ENCODE measurements at places on chromosomes 7 and 10.

DNA sequence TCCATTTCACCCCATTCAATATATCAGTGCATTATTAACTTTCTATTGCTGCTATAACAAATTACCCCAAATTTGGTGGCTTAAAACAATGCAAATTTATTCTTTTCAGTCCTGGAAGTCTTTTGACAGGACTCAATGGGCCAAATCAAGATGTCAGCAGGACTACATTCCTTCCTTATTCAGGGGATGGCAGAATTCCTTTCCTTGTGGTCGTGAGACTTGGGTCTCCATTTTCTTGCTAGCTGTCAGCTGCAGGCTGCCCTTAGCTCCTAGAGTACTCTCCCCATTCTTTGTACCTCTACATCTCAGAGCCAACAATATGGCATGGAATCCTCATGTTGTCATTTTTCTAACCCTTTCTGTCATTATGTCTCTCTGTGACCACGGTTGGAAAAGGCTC, 310.6 kb downstream of the HDAC9 start:
- no peak for DNase-seq

DNA sequence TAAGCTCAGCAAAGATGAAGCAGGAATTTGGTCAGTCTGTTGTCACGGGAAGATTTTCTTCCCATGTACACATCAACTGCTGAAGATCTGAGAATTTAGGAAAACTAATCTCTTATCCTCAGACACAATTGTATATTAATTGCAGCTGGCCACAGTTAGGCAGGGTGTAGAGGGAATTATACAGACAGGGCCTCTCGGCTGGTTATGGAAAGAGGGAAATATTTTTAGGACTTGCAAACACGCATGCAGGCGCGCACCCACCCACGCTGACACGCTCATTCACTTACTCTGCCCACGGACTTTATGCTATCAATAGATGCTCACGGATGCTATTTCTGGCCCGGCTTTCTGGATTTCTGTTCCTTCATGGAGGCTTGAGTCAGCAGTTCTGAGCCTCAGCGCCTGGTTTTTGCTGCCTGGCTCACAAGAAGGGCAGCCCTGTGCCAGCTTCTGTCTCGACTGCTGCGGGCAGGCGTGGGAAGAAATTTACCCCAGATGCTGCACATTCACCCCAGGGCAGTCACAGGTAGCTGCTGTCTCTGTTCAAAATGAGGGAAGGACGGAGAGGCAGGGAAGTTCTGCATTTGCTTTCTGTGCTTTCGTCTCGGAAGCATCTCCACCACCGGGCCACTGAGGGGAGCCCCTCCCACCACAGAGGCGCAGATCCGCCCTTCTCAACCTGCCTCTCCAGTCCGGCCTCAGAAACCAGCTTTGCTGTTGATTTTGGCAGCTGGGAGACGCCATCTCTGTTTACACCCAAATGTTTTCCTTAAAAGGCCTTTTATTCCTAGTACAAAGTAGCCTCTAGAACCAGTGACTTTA, 116.3 kb upstream of the BTBD16 start:
- peak; percentile 72 for DNase-seq

GRCh38 chr7:151756076-151756731, 120.7 kb downstream of the PRKAG2 start:
- DNase-seq: no peak

GRCh38 chr7:156994417-156994816, 16.0 kb downstream of the MNX1 start:
- DNase-seq: no peak

DNA sequence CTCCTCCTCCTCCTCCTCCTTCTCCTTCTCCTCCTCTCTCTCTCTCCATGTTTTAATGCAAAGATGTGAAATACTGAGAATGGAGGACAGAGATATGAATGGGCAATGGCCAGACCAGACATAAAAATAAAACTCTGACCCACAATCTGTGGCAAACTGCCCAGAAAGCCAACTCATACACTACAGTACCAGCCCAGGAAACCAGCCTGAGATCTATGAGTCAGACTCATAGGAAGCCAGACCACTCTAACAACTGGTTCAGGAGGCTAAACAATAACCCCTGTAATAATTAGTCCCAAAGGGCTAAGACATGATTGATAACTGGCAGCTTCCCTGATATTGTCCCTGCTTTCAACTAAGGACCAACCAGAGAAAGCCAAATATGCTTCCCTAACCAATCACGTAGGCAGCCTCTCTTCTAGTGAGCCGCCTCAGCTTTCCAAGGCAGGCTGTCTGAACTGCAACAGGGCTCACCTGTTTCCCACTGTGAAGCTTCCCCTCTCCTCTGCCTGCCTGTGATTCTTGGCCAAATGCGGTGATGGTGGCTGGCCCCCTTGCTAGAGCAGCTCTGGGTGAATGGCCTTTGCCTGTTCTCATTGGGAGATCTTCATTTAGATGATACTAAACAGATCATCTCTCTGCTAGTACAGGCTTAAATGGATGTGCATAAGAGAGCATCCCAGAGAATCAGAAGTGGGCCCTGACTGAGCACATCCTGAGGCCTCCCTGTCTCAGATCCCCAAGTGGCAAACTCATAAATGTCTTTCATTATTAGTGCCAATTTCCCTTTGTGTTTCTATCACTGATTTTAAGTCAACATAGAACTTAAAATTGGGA, 817.6 kb downstream of the TNS3 start:
- DNase-seq: no peak

GRCh38 chr7:74671602-74672001, 14.1 kb downstream of the GTF2I start:
- no peak for DNase-seq

DNA sequence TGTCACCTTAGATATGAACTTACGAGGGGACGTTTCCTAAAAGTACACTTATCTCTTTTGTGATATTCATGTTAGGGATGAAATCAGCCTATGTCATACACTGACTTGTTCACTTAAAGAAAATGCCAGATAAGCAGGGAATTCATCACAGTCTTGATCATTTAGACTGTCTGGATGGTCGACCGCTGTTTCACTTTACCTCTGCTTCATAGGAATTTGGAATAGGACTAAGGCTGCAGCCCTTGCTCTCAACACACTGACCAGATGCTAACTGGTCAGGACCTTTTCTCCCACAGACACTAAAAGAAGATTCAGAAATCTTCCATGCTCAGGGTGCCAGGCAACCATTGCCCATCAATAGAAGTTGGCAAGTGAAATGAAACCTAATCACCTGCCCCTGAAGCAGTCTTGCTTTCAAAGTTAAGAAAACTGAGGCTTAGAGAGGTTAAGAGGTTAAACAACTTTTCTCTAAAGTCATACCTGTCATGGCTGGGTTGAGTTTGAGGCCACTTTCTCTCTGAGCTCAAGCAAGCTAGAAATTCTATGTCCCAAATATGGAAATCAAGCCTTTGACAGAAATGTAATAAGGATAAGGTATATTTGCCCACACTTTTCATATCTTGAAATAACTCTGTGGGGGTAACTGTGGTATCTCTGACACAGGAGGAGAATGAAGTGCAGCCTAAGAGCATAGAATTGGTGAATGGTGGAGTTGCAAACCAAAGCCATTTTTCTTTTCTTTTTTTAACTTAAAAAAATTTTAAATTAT, 77.1 kb downstream of the MAP3K8 start:
- no peak for DNase-seq

- no peak for DNase-seq
These were observed 149.7 kb downstream of the LRRC4 start for GRCh38 chr7:127881564-127881963.

GRCh38 chr7:135320268-135320667, 86.6 kb downstream of the STRA8 start:
- no peak for DNase-seq

GRCh38 chr10:110013630-110014293, 6.0 kb downstream of the ADD3 start:
- DNase-seq: peak; percentile 37

GRCh38 chr7:126803060-126803665, 449.6 kb downstream of the GRM8 start:
- DNase-seq: peak; percentile 36

GRCh38 chr7:53900856-53901528, 641.2 kb upstream of the VSTM2A start:
- DNase-seq: no peak

- no peak for DNase-seq
These were observed 82.7 kb downstream of the FAM204A start for GRCh38 chr10:118259288-118259906.

- DNase-seq: no peak
These were observed 45.7 kb downstream of the ICA1 start for GRCh38 chr7:8216334-8216690.
